ENCODE measurements at places on chromosomes 16 and 17.

DNA sequence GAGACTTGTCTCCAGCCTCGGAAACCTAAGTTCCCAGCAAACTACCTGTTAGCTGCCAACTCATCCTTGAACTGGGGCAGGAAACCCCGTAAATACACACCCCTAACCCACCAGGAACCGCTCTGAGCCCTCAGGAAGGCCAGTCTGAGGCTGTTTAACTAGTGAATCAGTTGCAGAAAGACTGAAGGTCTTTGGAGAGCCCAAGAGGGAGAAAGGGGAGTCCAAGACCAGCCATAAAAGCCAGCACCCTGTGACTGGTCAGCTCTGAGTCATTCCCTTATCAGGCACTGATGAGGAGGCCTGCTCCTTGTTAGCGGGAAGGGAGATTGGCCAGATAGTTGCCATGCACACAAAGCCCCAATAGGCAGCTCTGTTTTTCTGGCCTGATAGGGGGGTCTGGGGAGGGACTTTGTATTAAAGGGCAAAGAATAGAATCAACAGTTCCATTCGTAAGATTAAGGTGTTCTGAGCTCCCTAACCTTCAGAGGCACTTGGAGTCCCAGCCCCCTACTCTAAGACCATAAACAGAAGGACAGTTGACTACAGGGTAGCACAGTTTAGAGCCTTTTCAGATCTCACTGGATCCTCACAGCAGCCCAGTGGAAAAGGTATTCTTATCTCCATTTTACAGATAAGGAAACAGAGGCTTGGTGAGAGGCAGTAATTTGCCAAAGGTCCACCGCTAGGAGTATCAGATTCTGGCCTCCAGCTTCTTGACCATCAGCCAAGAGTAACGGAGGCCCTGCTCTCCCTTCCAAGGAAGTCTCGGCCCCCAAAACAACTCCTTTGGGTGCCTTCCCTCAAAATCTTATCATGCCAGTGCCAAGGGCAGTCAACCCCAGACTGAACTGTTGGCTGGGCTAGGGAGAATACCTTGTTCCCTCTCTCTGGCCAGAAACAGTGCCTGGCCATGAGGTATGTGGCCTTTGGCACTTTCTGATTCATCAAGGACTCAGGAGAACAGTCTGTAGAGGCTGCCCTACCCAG, 2.2 kb upstream of the KRT19 start:
- no peaks in the 10 kb centered on the region for H3K27me3 ChIP-seq
- no peaks in the 10 kb centered on the region for H3K36me3 ChIP-seq
- H3K4me3 ChIP-seq: no peak overlapping the region
- no peak for DNase-seq
- peaks cover 12% of the 10 kb centered on the region for H3K4me1 ChIP-seq

DNA sequence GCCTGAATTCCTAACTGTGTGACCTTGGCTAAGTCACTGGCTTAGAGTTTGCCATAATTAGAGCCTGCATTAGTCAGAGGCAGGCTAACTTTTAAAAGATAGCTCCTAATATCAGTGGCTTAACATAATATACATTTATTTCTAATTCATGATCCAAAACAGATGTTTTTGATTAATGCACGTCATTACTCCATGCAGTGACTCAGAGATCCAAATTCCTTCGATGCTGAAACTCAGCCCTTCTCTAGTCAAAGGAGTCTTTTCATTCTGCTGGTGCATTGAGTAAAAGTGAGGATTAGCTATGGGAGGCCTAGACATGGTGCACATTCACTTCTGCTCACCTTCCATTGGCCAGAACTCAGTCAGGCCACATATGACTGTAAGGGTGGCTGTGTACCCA, 49.8 kb downstream of the IRX3 start:
- no peaks in the 10 kb centered on the region for H3K36me3 ChIP-seq
- H3K4me3 ChIP-seq: no peak overlapping the region
- H3K27ac ChIP-seq: no peak overlapping the region
- peaks cover 4% of the 10 kb centered on the region for H3K4me1 ChIP-seq

GRCh38 chr17:35766903-35767510, 6.3 kb downstream of the C17orf50 start:
- no peak overlapping the region for H3K4me3 ChIP-seq
- H3K36me3 ChIP-seq: no peaks in the 10 kb centered on the region
- peaks cover 25% of the 10 kb centered on the region for H3K4me1 ChIP-seq

- peak; percentile 82 for DNase-seq
- no peaks in the 10 kb centered on the region for H3K27me3 ChIP-seq
- H3K36me3 ChIP-seq: no peaks in the 10 kb centered on the region
- no peak overlapping the region for H3K27ac ChIP-seq
Measured at GRCh38 chr17:42428141-42428944, 5.3 kb upstream of the CAVIN1 start.

All from testis (tissue), 5 donors.